Urothelium cell line (cell line): ENCODE measurements at places on chromosomes 3 and 15.

GRCh38 chr3:175308097-175308496 is 449.0 kb downstream of the NAALADL2 start:
- no peak for DNase-seq

GRCh38 chr15:68798346-68799094 is 22.2 kb downstream of the ANP32A start:
- no peak for DNase-seq

GRCh38 chr15:42121682-42122081 is 27.3 kb upstream of the PLA2G4D start:
- DNase-seq = no peak

GRCh38 chr3:140510303-140510861 is 167.5 kb upstream of the TRIM42 start:
- DNase-seq = no peak

DNA sequence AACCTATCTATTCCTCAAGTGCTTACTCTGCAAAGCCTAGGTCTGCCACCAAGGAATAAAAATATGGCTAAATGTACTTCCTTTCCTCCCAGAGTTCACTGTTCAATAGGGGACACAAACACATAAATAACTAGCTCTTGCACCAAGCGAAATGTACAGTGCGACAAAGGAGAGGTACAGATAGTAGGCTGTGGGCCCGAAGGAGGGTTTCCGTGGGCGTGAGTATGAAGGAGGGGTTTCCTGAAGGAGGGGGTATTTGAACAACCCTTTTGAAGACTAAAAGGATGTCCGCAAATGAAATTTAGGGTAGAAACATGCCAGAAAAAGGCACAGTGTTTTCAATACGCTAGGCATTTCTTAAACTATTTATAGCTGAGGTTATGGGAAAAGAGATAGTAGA is 207.9 kb downstream of the LPP start:
- DNase-seq = no peak

DNA sequence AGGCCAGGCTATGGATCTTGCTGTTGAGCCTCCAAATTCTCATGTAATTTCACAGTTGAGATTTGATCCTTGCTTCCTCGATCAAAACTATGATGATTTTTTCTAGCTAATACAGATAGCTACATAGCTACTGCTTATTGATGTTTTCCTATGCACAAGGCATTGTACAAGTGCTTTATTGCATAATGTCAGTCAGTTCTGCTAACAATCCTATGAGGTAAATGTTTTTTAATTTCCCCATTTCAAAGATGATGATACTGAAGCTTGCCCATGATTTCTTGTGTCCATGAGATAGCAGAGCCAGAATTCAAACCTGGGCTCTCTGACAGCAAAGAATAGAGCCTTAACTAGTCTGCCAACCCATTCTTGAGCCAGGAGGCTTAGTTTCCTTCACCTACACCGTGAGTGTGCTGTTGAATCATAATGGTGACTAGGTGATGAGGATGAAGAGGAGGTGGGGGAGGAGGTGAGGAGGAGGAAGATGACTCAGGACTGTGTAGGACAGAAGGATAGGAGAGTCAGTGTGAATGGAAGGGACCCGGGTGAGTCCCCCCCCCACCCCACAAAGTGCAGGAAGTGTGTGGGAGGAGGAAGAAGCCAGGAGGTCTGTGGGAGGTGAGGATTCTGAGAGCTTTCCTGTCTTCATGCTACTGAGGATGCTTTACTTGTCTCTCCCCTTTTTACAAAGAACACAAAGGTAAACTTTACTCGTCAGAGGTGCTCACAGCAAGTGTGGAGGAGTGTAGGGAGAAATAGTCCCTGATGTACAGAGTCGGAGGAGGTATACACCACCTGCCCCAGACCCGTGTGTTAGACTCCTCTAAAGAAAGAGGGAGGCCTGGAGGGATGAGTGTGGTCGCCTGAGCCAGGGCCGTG is 3.6 kb downstream of the TAGLN3 start:
- peak; percentile 85 for DNase-seq

DNA sequence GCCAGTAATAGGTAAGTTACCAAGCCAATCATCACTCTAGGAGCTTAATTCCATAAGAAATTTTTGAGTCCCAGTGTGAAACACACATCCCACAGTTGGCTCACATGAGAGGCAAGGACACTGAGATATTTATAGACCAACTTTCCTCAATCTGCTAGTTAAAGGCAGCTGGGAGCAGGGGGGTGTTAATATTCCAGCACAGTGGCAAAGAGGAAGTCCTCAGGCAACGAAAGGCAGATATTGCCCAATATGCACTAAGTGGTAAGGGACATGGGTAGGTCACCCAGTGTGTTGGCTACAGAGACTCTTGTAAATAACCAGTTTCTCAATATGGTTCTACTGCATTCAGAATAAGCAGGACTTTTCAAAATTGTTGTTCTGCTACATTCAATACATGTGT is 61.0 kb downstream of the TOP2B start:
- DNase-seq = no peak

GRCh38 chr3:142098964-142099363 is 50.4 kb downstream of the TFDP2 start:
- DNase-seq = no peak

DNA sequence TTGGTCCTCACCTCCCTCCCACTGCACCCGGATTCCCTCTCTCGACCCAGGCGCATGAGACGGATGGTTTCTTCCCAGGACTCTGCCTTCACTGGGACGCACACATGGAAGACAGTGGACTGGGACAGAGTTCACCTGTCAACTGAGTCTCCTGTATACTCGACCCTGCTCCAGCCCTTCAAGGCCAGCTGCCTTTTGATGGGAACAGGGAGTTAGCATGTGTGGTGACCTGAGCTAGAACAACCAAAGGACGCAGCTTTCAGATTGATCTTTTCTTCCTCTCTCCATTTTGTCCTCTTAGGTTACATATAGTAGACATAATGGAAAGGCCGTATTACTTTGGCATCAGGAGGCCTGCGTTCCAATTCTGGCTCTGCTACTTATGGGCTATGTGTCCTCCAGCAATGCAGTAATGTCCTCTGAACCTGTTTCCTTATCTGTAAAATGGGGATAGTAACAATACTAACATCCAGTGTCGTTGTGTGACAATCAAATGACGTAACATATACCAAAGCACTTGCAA is 94.1 kb downstream of the PEX5L start:
- DNase-seq = no peak

- DNase-seq = peak; percentile 62
These were observed 440 bp downstream of the DCBLD2 start for GRCh38 chr3:98901119-98901391.

DNA sequence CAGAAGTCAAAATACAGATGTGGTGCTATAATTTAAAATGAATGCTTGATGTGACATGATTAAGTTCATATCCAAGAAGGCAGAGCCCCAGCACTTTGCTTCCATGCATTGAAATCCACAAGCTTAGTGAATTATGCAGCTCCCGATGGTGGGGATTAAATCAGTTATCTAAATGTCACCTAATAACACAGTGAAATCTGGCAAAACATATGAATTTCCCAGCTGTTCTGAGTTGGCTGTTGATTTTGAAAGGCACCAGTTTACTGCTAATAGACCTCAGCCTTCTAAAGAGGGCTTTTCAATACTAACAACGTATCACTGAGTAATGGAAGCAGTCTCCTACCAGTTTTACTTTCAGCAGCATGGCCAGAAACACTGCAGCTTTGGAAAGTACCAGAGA is 19.8 kb upstream of the CRBN start:
- no peak for DNase-seq

GRCh38 chr3:154791611-154792010 is 288.5 kb upstream of the MME start:
- no peak for DNase-seq

DNA sequence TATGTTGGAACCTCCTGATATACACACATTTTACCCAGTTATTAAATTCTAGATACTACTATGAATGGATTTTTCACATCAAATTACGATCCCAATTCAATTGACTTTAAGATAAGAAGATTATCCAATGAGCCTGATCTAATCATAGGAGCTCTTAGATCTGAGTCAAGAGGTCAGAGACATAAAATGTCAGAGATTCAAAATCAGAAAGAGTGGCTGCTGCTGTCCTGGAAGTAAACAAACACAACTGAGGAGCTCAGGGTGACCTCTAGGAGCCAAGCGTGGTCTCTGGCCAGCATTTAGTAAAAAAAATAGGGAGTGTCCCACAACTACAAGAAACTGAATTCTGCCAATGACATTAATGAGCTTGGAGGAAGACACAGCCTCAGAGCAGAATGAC is 557.1 kb upstream of the CBLB start:
- DNase-seq = no peak

DNA sequence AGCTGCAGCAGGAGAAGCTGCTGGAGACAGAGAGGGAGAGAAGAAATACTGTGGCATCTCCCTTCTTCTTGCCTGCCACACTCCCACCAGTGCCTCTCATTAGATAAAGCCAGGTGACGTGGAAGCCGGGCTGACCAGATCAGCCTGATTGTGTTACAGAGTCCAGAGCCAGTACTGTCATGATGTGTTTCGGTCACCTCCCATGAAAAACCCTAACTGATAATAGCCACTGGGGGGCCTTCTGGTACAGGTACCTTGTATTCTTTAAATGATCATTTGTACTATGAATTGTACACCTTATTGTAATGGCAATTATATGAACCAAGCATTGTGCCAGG is 125.8 kb upstream of the TMEM108 start:
- DNase-seq = no peak

GRCh38 chr3:59481776-59482400 is 432.1 kb upstream of the CFAP20DC start:
- peak; percentile 36 for DNase-seq

DNA sequence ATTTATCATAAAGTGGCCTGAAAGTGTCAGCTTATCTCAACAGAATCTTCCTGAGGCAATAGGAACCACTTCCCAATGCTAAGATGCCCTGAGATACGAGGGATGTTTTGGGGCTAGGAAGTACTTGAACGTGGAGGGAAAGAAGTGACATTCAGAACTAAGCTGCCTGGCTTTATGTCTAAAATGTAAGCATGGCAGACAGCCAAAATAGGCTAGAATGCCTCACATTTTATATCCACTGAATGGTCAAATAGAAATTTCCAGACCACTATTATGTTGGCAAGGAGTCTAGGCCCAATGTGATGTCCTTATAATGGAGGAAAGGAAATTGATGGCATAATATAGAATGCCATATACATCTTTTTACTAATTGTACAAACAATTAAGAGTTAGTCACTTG is 154.9 kb downstream of the PEX5L start:
- no peak for DNase-seq

GRCh38 chr15:69930754-69931153 is 167.0 kb downstream of the TLE3 start:
- DNase-seq = no peak
